ENCODE measurements at places on chromosomes 3 and 15. TPM values are rescaled to one million over a fixed set of nuclear protein-coding genes. Genes with fewer than 3 reads are reported as not detected.

The SLC28A1 gene
- total RNA-seq = not detected

GRCh38 chr3:86379280-86379679 is 611.7 kb downstream of the VGLL3 start:
- H3K36me3 ChIP-seq = no peaks in the 10 kb centered on the region
- no peaks in the 10 kb centered on the region for H3K27me3 ChIP-seq
- no peak overlapping the region for H3K4me3 ChIP-seq
- no peaks in the 10 kb centered on the region for H3K4me1 ChIP-seq

The GOLGA6B gene
- total RNA-seq = not detected

The AADAC gene
- 2.0 TPM for total RNA-seq

The FYCO1 gene
- total RNA-seq = 45.7 TPM
